AG09319 (cell line): ENCODE measurements at places on chromosomes 2 and 18.

DNA sequence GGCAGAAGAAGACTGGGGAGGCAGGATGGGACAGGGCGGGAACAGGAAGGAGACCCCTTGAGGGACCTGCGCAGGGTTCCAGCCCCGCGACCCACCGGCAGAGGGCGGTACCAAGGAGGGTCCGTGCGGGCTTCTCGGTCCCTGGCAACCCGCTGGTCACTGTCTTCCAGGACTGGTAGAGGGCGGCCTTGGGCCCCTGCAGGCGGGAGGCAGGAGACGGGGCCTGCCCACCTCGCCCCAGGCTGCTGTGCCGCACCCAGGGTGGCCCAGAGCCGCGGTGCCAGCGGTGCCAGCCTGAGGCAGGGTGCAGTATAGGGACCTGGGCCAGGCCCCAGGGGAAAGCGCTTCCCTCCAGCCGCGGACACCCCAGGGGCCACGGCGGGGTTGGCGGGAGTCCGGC is 34.5 kb downstream of the NEURL3 start:
- no peak for DNase-seq

GRCh38 chr2:44388877-44389276 is 27.1 kb downstream of the CAMKMT start:
- DNase-seq: no peak

GRCh38 chr2:166181813-166182154 is 54.0 kb upstream of the SCN1A start:
- DNase-seq: no peak

- DNase-seq: no peak
These were observed 51.2 kb upstream of the ADAM23 start for GRCh38 chr2:206392118-206392517.

DNA sequence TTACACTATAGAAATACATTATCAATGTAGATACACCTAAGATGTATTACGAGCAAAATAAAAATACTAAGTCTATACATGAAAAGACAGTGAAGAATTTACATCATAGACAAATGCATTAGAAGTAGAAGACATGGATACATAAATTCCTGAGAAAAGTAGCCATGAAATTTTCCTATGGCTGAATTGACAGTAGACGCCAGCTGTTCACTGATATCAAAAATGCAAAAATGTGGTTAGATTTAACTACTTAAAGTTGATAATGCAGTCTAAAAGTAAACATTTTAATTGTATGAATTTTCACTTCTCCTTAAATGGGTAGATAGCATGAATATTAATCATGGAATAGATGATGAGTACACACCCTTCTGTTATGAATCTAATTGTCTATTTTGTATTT is 350.9 kb downstream of the ARHGAP15 start:
- DNase-seq: no peak

DNA sequence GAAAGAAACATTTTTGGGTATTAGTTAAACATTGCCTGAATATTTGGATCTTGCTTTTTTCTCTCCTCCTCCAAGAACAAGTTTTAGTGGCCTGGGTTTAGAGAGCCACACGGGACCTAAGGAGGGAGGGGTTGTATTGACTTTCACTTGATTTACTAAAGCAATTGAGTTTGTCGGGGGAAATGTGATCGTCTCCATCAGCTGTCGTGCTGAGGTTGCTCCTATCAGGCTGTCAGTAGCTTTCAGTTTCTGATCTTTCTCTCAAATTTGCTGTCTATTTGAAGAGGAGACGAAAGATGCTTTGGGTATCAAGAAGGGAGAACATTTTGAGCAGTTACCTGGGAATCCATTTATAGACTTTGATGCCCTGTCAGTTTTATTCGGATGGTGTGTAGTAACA is 106.0 kb downstream of the SETBP1 start:
- no peak for DNase-seq

DNA sequence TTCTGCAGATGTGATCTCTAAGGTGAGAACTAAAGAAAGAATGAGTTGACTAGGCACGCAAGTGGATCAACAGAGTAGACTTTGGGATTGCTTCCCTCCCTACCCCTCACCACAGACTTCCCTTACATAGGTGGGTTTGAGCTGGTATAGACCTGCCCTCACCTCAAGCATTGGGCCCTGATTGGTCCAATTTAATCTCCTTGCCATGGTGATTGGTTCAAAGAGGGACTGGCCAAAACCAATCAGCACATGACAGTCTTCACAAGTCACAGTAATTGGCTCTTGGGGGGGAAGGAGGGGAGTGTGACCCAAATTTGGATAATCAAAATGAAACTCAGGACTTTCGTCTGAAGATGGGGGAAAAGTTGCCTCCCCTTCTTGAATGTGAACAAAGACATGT is 36.6 kb upstream of the LNPK start:
- no peak for DNase-seq
